ENCODE measurements at places on chromosomes 4 and X.

- peak; percentile 14 for DNase-seq
These were observed 8.9 kb downstream of the MSANTD1 start for GRCh38 chr4:3257556-3258482.

DNA sequence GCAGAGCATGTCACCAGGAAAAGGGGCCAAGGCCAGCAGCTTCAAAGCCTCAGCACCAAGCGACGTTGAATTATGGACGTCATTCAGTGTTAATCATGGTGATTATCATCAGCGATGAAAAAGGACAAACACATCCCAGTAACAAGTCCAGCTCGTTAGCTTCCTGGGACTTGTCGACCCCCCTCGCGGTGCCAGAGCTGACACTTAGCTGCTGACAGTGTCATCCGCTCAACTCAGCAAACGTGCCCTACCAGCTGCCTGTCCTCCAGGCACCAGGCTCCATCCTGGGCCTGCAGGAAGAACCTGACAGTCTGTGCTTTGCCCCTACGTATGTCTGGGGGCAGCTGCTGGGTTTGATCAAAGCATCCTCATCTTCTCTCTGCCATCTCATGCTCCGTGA, 137.0 kb upstream of the PSAPL1 start:
- DNase-seq: no peak

DNA sequence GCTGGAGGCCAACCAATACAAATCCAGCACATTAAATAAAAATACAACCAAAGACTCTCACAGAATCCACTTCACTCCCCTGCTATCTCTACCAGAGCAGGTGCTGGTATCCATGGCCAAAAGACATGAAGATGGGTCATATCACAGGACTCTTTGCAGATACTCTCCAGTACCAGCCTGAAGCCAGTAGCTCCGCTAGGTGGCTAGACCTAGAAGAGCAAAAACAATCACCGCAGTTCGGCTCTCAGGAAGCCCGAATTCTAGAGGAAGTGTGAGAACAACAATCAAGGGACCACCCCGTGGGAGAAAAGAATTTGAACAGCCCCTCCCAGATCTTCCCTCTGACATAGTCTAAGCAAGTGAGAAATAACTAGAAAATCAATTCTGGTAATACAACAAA, 20.2 kb downstream of the CLIC2 start:
- DNase-seq: no peak

- DNase-seq: no peak
These were observed 142.6 kb upstream of the SCML1 start for GRCh38 chrX:17594693-17595092.

DNA sequence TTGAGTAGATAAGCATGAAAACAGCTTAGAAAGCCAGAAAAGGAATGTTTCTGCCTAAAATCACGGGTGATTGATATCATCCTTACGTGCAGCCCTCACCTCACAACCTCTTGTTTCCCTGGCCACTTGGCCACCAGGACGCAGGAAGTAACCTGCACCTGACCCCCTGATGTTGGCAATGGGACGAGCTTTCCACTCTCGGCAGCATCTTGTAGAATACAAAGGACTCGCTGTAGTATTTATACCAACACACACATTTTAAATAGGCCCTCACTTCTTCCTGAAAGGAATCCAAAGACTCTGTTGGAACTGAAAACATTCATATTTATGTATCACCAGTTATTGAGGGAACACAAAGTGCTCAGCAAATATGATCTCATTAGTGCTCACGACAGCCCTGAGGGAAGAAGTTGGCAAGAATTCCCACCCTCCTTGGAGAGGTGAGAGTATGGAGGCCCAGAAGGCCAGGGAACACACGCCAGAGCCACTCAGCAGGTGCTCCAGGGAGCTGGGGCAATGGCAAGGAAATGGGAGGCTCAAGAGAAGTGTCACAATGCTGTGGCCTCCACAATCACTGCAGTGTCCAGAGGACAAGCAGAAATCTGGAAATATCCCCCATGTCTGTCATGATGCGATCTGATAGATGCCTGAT, 103.3 kb upstream of the KIT start:
- no peak for DNase-seq

- peak; percentile 93 for DNase-seq
These were observed 1.5 kb downstream of the PIM2 start for GRCh38 chrX:48917139-48918001.

DNA sequence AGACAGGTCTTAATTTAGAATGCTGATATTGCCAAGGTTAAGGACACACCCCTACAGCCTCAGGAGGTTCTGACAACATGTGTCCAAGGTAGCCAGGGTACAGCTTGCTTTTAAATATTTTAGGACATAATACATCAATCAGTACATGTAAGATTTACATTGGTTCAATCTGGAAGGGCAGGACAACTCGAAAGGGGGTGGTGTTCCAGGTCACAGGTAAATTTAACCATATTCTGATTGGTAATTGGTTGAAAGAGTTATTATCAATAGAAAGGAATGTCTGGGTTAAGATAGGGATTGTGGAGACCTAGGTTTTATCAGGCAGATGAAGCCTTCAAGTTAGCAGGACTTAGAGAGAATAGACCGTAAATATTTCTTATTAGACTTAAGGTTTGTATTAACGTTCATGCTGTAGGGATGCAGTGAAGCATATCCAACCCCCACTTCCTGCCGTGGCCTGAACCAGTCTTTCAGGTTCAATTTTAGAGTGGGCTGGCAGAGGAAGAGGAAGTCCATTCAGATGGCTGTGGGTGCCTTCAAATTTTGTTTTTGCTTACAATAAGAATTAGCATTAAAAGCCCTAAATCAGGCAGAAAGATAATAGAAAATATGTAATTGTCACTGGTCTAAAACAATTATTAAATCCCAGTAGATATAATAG, 136.5 kb upstream of the GALNTL6 start:
- no peak for DNase-seq

GRCh38 chr4:83247415-83248357, 36.9 kb downstream of the COQ2 start:
- DNase-seq: no peak

- no peak for DNase-seq
These were observed 137.7 kb downstream of the C4orf33 start for GRCh38 chr4:129233691-129234090.

GRCh38 chr4:19725130-19725529, 526.6 kb upstream of the SLIT2 start:
- DNase-seq: no peak

GRCh38 chrX:40170830-40171512, 73.2 kb upstream of the BCOR start:
- DNase-seq: peak; percentile 58

GRCh38 chr4:139622901-139623381, 42.7 kb upstream of the MGST2 start:
- no peak for DNase-seq

GRCh38 chr4:176125063-176125462, 59.4 kb downstream of the WDR17 start:
- no peak for DNase-seq

DNA sequence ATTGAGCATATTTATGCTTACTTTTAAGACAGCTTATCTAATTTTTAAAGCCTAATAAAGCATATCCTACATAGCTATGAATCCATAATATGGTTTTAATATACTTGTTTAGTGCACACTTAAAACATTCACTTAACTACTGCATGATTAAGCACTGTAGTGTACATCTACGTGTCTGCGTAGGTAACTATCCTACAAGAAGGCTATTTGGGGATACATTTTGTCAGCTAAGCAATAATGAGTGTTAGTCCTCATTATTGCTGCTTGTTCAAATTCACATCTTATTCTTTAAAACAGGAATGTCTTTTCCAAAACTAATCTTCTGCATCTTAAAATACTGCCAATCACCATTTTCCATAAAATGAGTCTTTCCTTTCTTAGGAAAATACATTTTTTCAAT, 38.6 kb downstream of the GASK1B start:
- DNase-seq: no peak

DNA sequence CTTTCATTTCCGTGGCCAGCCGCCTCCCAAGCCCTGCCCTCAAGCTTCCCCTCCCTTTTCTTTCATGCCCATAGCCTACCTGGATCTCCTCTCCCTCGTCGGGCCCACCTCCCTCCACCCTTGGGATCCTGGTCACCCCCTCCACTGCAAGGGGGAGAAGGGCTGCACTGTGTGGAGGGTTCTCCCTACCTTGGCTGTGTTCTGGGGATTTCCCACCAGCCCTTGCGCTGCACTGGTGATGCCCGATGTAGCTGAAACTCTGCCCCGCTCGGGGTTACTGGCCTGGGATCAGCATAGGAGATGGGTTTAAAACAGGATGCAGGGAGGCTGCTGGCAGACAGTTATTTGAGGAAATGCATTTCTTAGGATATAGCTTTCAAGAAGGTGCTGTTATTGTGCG, 128.9 kb downstream of the TBL1X start:
- no peak for DNase-seq

- no peak for DNase-seq
These were observed 147.5 kb upstream of the ANK2 start for GRCh38 chr4:112901962-112902411.

GRCh38 chrX:52261463-52262194, 76.9 kb downstream of the MAGED4 start:
- DNase-seq: peak; percentile 93

DNA sequence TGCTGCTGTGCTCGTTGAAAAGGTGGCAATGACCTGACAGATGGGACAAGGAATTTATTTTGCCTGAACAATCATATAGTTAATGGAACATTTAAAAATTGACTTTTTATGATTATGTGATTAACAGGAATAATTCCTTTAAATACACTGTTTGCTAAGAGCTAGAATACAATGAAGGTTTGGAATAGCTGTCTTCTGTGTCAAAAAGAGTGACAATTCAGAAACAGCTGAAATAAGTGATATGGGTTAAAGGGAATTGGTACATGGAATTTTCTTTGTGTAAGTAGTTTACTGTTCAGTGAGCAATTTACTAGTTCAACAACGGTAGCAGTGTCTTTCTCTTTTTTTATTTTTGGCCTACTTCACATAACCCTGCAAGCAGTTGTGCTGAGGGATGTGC, 1083.5 kb upstream of the GRID2 start:
- DNase-seq: no peak

DNA sequence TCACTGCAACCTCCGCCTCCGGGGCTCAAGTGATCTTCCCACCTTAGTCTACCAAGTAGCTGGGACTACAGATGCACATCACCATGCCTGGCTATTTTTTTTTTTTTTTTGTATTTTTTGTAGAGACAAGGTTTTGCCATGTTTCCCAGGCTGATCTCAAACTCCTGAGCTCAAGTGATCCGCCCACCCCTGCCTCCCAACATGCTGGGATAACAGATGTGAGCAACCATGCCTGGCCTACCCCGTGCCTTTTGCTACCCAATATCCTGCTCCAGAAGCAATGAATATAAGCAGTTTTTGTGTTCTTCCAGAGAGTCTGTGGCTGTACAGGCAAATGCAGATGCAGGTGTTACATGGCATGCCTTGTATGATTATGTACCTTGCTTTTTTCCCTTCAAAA, 50.5 kb downstream of the TBC1D14 start:
- DNase-seq: no peak

- no peak for DNase-seq
These were observed 516.0 kb downstream of the PCDH7 start for GRCh38 chr4:31236020-31236638.

GRCh38 chr4:35166466-35166865, 1077.8 kb downstream of the ARAP2 start:
- DNase-seq: no peak

- no peak for DNase-seq
These were observed 55.5 kb downstream of the SPANXN4 start for GRCh38 chrX:143081231-143081630.

DNA sequence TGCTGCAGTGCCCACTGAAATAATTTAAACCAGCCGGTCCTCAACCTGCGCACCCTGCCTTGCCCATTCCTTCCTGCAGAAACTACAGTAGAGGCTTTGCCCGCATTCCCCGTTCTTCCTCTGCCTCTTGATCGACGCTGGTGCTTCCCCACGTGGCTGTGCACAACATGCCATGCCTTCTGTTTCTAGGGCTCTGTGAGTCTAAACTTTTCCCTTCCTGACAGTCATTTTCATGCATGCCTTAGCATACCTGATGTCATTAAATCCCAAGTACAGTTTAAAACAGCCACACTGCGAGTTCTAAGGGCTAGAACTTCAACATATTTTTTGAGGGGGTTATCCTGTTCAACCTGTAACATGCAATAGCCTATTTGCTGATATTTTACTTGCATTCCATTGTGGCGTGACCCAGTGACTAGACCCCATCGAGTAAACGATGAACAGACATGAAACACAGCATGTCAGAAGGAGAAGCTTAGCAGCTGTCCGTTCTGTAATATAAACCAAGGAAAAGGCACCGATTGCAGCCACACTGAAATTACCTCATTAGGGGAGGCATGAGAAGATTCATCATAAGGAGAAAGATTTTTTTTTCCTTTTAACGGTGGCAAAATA, 232.5 kb downstream of the ARHGAP10 start:
- DNase-seq: no peak

DNA sequence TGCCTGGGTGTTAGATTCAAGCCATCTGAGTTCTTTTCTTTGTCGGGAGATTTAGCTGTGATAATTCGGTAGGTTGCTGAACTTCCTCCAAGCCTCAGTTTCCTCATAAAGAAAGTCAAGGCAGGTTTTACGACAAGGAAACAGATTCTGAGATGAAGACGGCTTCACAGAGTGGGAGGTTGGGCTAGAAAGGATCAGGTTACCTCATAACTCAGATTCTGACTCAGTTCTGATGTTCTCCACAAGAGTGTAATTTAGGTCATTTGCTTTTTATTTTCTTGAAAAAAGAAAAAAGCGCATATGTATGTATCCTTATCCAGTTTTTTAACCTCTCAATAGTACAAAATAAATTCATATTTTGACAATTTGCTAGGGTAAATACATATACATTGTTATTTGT, 47.2 kb upstream of the ELOVL6 start:
- DNase-seq: no peak

DNA sequence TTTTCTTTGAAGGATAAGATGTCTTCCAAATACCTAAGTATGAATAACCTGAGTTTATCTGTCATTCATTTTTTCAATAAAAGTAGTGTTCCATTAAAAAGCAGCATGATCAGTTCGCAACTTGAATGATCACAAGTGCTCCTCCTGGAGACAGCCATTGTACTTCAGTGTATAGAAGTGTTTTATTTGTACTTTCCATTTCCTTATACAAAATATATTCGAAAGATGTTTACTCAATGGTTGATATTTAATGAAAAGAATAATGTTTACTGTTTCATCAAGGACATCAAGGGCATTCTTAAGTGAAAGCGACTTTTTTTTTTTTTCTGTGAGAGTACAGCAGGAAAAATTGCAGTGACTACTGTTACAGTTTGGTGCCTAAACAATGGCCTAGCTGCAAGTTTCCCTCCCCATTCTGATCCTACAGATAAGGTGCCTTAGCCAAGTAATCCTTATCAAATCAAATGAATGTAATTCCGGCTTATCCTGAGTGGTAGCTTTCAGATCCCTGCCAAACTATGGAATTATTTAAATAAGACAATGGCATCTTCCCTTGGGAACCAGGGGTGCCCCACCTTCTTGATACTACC, 69.0 kb upstream of the IL15 start:
- DNase-seq: no peak

DNA sequence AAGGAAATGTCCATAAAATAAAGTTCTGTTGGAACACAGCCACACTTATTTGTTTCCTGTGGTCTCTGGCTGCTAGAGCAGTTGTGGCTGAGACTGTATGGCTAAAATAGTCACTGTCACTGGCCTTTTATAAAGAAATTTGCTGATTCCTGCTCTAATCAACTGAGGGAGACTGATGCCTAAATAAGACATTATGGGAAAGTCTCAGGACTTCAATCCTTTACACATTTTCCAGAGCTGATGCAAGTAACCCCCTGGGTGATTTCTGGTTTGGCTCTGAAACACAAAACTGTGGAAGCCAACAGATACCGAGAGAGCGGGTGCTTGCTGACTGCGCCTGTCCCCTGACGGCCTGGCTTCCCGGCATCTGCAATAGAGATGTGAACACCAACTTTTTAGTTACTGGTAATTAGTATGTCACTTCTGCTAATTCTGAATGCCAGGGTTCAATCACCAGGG, 64.0 kb downstream of the POLR2B start:
- no peak for DNase-seq

Measured in activated T-cell treated with anti-CD3 and anti-CD28 coated beads, Interleukin-2, amount 50 U/mL, for 48 hours (primary cell).